ENCODE measurements at places on chromosomes 1 and 21. TPM values are rescaled to one million over a fixed set of nuclear protein-coding genes. Genes with fewer than 3 reads are reported as not detected.

The TDRD5 gene
- total RNA-seq = 0.36 TPM

- no peak for DNase-seq
- H3K27me3 ChIP-seq = no peaks in the 10 kb centered on the region
- no peak overlapping the region for H3K4me3 ChIP-seq
- H3K36me3 ChIP-seq = no peaks in the 10 kb centered on the region
These were observed 58.6 kb downstream of the GIPC2 start for GRCh38 chr1:78104322-78104721.

DNA sequence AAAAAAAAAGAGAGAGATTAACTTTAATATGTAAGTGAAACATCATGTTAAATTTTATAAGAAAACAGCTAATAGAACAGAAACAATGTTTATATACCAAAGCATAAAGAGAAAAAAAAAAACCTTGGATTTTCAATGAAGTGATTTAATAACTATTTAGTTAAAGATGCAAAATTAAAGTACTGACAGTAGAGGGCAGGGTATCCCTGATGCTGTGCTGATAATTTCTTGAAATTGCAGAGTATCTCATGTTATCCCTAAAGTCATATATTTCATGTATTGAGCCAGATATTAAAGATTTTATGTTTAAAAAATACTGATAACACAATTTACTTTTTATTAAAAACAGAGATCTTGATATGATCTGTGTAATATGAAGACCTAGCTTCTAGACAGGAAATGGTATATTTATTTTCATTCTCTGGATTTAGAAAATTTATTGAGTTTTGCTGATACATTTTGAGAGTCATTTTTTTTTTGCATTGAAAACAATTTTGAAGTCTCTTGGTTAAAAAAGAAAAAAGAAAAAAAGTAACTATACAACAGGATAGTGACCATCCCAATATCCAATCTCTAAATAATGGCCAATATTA is 273.2 kb downstream of the USP25 start:
- H3K4me3 ChIP-seq = no peak overlapping the region
- H3K27me3 ChIP-seq = no peaks in the 10 kb centered on the region
- no peaks in the 10 kb centered on the region for H3K36me3 ChIP-seq
- DNase-seq = no peak
- no peak overlapping the region for H3K27ac ChIP-seq

DNA sequence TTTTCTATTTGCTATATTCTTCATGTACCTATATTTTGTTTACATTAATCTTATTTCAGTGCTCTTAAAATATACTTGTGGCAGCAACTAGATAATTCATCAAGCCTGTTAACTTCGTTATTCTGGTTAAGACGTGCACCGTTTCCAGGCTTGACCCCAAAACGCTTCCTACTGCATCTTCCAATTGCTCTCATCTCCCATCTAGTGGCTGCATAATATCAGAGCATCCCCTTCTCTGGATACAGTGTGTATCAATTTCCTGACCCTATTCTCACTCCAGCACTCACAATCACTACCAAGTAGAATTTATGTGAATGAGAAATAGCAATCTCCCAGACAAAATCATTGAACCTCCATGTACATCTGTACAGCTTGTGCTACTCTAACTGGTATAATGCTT is 1280.3 kb upstream of the B3GALT2 start:
- no peaks in the 10 kb centered on the region for H3K36me3 ChIP-seq
- no peaks in the 10 kb centered on the region for H3K4me1 ChIP-seq
- no peaks in the 10 kb centered on the region for H3K27me3 ChIP-seq
- no peak for DNase-seq

DNA sequence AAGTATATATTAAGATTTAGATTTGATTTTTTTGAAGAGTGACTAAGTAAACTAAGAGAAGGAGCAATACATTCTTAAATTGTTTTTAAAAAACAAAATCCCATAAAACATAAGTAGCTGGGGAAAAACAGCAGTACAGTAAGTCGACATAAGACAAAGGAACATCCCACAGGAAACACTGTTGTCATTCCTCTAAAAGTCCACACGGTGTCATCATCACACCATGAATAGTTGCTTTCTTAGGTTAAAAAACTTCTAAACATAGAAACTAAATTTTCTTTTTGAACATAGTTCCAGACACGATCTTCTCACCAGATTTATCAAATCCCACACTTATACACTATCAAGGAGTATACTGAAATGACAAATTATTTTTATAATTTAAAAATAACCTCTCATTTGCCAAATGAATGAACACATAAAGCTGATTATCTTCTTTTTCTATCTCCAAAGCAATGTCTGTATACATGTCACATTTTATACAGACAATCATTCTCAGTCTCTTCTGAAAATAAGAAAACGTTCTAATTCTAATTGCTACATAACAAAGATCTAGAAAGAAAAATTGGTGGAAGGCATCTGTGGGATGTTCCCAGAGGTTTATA is 15.8 kb downstream of the ODF2L start:
- H3K36me3 ChIP-seq = no peaks in the 10 kb centered on the region
- no peaks in the 10 kb centered on the region for H3K27me3 ChIP-seq
- H3K4me1 ChIP-seq = no peaks in the 10 kb centered on the region
- H3K27ac ChIP-seq = no peak overlapping the region
- DNase-seq = no peak

DNA sequence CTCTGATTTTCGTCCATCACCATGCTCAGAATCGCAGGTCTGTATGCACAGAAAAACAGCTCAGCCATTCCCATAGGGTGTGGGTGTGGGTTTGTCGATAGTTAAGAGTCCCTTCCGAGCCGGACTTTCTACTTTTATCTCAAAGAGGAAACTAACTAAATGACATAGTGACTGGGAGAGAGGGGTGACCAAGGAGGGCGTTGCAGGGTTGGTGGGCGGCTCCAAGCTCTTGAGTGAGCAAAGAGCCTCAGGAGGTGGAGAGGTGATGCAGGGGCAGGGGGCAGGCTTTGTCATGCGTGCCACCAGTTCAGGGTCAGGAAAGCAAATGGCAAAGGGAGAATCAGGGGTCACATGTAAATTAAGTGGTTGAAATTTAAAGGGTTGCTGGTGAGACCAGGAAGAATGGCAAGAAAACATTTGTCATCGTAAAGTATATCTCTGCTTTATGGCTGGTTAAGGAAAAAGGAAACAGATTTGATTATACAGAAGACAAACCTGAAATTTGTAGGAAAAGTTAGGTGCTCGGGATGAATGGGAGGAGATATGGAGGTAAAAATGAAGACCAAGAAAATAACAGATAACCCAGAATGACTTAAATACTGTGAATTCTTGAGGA is 249.0 kb downstream of the SETD4 start:
- H3K4me3 ChIP-seq = no peak overlapping the region
- no peaks in the 10 kb centered on the region for H3K27me3 ChIP-seq
- no peaks in the 10 kb centered on the region for H3K4me1 ChIP-seq
- H3K27ac ChIP-seq = no peak overlapping the region
- no peak for DNase-seq

The ARHGEF16 gene
- 1.4 TPM for total RNA-seq

The SLC25A34 gene
- total RNA-seq = 2.5 TPM

The CDA gene
- total RNA-seq = 9.0 TPM

The NFASC gene
- total RNA-seq = 36.2 TPM

DNA sequence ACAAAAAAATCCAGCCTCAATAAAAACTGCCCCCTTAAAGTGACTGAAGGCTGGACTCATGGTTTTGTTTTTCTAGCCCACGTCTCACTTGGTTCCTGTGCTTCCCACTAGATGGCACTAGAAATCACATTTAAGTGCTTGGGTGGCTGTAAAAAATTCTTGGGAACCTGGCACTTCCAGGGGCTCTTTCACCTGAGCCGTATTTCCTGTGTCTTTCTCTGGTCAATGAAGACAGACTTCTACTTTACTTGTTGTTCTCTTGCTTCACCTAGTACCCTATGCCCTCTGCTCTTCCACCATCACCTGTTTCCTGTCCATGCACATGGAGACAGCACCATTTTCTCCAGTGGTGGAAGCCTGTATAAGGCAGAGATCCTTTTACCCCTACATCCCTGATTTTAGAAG is 20.0 kb downstream of the METTL13 start:
- H3K27me3 ChIP-seq = no peaks in the 10 kb centered on the region
- H3K27ac ChIP-seq = no peak overlapping the region
- no peaks in the 10 kb centered on the region for H3K36me3 ChIP-seq
- H3K4me3 ChIP-seq = no peak overlapping the region
- DNase-seq = no peak

The UBE2U gene
- total RNA-seq = not detected

The FCGR3B gene
- 13.4 TPM for total RNA-seq

The C2CD4D gene
- total RNA-seq = not detected

Data from aorta (tissue), 5 donors.